ENCODE measurements at places on chromosomes 1 and 21.

DNA sequence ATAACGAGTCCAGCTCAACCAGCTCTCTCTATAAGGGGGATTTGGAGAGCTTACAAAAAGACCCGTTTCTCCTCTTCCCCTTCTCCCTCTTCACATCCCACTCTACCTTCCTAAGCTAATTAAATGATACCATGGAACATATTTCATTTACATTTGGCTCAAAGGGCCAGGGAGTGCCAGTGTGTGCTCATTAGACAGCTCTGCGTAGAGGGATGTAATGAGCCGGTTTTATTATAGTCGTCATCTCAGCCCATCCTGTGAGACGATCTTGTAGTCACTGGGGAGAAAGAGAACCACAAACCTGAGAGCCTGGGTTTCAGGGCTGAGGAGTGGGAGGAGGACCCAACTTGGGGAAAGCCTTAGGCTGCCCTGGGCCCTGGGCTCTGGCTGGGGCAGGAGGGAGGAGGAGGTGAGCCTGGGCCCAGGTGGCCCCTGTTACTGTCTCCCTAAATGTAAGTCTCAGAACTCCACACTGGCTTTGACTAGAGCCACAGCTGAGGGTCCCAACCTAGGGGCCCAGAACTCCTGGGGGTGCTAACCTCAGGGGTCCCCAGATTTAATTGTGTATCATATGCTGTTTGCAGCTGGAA is 354.6 kb downstream of the MATN1 start:
- no peak for DNase-seq

DNA sequence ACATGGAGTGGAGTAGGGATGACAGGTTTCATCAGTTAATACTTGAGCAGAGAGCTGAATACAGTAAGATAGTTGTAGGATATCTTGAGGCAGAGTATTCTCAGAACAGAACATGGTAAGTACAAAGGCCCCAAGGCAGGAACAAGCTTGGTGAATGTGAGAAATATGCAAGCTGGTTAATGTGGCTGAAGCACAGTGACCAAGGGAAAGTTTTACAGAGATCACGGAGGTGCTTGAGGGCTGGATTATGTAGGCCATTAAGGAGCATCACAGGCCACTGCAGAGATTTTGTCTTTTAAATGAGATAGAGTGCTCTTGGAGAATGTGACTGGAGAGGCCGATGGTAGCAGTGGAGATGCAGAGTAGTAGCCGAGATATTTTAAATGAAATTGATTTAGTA is 54.0 kb upstream of the BOLA1 start:
- no peak for DNase-seq

GRCh38 chr1:212386029-212386428 is 28.7 kb downstream of the PACC1 start:
- DNase-seq: no peak

DNA sequence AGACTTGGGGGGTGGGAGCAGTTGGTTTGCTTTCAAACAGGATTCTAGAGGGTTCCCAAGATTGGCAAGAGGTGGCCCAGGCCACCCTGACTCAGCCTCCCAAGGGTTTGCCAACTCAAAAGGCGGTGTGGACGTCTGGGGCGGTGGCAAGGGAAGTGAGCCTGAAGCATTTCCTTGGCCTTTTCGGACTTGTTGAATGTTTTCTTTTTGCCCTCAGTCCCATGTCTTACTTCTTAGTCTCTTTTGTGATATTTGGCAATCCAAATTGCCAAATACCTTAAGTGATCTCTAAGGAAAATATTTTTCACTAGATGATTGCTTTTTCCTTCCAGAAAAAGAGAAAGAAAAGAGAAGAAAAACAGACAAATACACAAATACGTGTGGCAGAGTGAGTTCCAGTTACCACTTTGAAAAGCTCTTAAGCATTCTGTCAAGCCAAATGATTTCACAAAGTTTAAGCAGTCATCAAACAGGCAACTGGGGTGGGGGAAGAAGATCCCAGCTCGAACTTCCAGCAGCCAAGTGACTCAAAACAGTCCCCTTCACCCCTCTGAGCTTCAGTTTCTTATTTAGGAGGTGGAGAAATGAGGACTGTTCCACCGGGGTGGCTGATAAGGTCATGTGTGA is 374.6 kb upstream of the USP24 start:
- DNase-seq: no peak

GRCh38 chr1:14441302-14441741 is 157.2 kb upstream of the KAZN start:
- DNase-seq: no peak

DNA sequence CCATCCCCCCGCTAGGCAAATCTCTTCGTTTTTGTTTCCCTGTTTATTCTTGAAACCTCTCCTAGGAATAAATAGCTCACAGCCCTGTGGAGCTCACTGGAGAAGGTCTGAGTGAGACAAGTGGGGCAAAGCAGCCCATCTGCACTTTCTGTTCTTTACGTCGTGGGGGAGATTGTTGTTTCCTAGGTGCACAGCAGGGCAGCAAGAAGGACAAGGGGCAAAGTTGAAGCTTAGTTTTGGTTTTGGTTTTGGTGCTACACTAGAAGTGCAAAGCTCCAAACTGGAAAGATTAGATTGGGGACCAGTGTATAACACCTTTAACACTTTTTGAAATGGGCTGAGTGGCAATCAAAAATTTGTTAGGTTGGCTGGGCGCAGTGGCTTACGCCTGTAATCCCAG is 76.6 kb downstream of the GPR88 start:
- no peak for DNase-seq

GRCh38 chr1:8397511-8397910 is 79.6 kb downstream of the SLC45A1 start:
- no peak for DNase-seq

DNA sequence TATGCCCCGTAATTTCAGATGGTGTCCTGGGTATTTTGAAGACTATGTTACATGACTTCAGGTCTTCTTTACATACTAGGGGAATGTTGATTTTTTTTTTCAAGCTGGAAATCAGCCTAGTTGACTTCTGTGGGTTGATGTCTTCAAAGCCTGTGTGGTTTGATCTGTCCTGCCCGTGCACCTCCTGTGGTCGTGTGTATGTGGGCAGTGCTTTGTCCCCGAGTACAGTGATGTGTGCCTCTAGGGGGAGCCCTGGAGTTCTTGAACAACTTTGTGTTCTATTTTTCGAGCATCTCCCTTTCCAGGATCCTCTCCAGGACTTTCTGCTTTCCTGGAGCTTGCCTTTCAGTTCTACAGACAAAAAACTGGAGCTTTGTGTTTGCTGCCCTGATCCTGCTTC is 28.9 kb downstream of the OBSCN start:
- no peak for DNase-seq

DNA sequence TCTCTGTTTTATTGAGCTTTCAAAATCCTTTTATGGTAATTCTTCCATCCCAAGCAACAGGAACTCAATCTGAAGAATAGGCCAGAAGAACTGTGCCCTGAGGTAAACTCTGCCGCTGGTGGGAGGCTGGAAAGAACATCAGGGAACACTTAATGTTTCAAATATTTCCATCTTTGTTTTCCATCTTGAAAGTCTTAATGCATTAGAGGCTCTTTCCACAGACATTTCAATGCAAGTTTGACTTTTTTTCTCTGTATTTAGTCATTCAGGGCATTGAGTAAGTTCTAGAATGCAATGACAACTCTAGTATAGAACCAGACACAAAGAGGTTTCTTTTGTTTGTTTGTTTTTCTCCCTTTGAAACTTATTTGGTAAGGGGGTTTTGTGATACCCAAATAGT is 61.5 kb downstream of the KIAA0040 start:
- DNase-seq: no peak

DNA sequence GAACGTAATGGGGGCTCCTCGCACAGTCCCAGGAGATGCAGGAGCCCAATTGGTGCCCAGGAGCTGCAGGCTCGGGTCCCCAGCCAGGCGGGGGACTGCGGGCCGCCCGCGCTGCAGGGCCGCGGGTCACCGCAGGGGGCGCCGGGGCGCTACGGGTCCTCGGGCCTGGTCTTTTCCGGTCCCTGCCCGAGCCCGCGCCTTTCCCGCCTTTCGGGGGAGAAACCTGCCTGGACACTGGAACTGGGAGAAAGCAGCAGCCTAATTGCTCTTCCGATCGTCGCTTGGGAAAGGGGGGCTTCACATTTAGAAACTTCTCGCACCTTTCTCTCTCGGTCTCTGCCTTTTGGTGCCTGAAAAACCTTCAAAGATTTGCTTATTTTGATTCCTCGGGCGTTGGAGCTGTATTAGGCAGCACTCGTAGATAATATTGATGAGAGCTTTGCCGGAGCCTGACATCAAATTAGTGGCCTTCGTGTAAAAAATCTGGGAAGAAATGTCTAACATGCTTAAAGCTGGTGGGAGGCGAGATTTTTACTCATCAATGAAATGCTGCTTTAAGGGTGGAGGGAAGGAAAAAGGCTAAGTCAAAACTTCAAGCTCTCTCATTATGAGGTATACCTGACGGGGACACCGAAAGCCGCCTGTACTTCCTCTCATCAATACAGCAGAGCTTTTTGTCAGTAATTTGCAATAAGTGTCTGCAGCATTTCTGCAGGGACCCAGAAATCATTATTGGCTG is 12.6 kb upstream of the BARHL2 start:
- DNase-seq: no peak

DNA sequence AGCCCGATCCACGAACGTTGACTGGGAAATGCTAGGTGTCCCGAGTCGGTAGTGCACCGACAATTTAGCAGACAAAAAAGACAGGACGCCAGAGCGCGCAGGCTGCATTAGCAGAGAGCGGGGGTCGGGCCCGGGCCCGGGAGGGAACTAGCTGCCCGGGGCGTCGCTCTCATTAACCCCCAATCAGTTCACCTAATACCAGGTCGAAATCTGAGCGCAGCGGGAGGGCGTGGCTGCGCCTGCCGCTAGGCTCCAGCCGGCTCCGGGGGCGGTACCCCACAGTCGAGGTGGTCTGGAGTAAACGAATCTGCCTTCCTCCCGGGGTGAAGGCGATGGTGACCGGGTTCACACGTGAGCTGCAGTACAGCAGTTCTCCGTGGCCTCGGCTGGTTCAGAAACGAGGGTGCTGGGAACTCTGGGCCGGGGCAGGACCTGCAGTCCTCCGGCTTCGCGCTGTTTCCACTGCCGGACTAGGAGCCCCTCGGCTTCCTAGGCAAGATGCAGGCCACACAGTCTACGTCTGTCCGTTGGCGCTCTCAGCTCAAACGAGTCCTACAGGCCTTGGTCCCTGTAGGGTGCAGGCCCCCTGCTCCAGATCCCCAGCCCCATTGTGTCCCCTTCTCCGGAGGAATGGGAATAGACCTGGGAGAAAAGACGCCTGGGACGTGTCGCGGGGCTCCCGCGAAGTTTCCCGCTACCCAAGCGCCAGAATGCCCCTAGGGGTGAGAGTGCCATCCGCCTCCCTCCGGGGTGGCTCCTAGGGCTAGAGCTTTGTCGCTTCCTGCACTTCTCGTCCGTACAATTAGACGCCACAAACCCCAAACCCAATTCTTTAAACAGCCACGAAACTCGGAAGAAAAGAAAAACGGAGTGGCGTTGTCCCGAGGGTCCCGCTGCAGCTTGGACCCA is 2.0 kb downstream of the GFI1 start:
- DNase-seq: no peak

GRCh38 chr1:116268211-116268610 is 104.8 kb upstream of the ATP1A1 start:
- DNase-seq: no peak

DNA sequence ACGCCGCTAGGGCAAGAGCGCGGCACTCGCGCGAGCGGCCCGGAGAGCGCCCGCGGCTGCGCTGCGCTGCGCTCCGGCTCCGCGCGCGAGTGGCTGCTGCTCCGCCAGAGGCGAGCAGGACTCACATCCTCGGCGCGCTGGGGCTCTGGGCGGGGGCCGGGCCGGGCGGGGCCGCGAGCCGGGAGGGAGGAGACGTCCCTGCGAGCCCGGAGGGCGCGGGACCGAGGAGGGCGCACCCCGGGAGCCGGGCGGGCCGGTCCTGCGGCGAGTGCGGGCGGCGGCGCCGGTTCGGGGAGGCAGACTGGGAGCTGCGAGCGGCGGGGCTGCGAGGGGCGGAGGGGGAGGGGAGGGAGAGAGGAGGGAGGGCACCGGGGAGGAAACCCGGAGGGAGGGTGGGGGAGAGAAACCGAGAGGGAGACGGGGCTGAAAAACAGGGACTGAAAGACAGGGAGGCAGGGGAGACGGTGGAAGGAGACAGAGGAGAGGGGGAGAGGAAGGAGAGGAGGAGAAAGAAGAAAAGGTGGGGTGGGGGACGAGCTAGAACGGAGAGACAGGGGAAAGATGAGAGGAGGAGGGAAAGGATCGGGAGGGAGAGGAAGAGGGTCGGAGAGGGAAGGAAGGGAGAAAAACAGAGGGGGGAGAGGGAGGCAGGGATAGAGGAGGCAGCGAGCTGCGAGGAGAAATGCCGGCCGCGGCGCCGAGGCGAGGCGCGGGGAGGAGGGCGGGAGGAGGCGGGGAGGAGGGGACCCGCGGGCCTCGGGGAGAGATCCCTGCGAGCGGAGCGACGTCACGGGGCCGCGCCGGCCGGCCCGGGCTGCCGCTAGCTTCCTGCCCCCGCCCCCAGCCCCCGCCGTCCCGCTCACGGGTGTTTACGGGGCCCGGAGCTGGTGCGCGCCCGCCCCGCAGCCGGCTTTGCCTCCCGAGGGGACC is at the start of gene CAMK2N1:
Gene CAMK2N1, minus strand, starts transcription at position 684 of the 930 bp plus-strand sequence. CDS start 831 bp downstream, outside the sequence.
- DNase-seq: peak; percentile 93

DNA sequence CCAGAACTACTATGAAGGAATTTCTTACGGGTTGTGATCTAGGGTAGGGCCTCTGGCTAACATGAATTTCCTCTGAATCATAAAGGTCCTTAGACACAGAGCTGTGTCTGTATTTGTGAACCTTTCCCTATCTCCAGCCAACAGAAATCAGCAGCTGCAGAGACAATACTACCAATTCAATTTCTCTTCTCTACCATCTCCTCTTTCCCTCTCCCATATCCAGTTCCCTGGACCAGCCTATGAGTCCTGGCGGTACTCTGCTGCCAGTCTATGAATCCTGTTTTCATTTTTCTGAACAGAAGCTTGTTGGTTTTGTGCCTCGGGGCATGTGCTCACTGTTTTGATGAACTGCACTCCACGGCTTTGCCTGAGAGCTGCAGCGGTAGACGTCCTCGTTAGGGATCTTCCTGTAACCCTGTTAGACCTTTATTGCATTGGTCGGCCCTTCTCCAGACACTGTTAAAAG is 458.0 kb upstream of the VAMP3 start:
- DNase-seq: no peak

- no peak for DNase-seq
Observed at GRCh38 chr1:150613061-150613920, 16.1 kb downstream of the ENSA start.

DNA sequence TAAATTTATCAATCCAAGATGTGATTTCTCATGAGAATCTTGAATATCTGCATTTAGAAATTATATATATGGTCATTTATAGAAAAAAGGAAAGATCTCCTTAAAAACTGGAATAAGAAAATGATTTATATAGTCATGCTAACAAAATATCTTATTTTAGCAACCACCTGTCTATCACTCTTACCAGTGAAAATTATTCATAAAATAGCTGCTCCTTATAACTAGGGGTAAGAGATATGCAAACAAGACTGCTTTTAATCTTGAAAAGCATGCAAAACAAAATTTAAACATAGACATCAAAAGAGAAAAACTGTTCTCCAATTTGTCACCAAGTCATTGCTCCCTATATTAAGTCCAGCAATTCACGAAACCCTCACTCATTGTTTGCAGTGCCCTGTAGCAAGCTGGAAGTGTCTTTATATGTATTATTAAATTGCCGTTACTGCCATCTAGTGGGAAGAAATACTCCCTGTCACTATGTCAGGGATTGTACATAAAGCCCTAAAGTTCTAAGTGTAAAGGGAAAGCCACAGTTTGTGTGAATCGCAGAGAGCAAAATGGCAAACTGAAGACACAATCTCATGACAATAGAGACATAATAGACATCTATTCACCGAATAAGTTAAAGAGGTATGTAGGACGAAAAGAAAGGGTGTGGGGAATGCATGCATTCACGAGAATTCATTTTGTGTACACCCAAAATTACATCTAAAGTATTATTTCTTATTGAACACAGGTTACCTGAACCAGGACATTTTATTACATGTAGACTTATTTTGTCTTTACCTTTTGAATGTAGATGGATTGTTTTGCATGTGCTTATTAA is 600.5 kb downstream of the USP25 start:
- no peak for DNase-seq

Data from sigmoid colon (tissue), 7 donors.